ENCODE measurements at places on chromosomes 1 and 21.

GRCh38 chr1:205998457-205999241, 4.5 kb downstream of the RAB7B start:
- DNase-seq: no peak

GRCh38 chr1:109821221-109821669, 57.5 kb upstream of the EPS8L3 start:
- no peak for DNase-seq

DNA sequence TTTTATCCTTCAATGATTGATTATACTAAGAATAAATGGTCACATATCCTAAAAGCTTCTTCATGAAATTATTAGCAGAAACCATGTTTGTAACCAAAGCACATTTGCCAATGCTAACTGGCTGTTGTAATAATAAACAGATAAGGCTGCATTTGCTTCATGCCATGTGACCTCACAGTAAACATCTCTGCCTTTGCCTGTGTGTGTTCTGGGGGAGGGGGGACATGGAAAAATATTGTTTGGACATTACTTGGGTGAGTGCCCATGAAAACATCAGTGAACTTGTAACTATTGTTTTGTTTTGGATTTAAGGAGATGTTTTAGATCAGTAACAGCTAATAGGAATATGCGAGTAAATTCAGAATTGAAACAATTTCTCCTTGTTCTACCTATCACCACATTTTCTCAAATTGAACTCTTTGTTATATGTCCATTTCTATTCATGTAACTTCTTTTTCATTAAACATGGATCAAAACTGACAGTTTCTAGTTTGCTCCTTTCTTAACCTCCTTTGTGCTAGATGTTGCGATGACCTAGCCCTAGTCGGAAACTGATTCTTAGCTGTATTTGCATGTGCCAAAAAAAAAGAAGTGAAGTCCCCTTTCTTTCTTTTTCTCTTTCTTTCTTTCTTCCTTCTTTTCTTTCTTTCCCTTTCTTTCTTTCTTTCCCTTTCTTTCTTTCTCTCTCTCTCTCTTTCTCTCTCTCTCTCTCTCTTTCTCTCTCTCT, 45.1 kb downstream of the MAP3K7CL start:
- DNase-seq: no peak

DNA sequence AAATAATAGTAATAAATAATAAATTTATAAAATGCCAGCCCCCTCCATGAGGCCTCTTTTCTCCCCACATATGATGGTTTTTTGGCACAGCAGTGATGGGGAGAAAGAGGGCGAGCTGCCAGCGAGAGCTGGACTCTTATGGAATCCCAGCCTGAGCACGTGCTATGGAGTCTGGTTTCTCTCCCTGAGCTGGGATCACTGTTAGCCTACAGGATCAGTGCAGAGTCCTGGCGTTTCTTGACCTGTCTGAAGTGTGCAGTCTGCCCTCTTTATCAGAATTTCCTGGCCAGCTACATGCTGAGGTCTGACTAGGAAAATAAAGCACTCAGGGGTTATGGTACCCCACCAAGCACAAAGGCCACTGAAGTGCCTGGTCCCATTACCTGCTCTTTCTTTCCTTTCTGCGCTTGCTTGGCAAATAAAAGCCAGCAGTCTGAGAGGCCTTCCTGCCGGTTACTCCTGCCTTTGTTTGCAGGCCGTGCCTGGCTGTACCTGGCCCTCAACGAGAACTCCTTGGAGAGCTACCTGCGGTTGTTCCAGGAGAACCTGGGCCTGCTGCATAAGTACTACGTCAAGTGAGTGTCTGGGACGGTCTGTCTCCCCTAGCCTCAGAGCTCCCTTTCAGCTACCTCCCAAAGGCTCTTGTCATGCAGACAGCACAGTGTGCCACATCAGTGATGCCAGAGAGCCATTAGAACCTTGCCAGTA, 18.5 kb upstream of the SLC25A34 start:
- no peak for DNase-seq

GRCh38 chr1:185238447-185238846, 78.6 kb downstream of the IVNS1ABP start:
- DNase-seq: no peak

DNA sequence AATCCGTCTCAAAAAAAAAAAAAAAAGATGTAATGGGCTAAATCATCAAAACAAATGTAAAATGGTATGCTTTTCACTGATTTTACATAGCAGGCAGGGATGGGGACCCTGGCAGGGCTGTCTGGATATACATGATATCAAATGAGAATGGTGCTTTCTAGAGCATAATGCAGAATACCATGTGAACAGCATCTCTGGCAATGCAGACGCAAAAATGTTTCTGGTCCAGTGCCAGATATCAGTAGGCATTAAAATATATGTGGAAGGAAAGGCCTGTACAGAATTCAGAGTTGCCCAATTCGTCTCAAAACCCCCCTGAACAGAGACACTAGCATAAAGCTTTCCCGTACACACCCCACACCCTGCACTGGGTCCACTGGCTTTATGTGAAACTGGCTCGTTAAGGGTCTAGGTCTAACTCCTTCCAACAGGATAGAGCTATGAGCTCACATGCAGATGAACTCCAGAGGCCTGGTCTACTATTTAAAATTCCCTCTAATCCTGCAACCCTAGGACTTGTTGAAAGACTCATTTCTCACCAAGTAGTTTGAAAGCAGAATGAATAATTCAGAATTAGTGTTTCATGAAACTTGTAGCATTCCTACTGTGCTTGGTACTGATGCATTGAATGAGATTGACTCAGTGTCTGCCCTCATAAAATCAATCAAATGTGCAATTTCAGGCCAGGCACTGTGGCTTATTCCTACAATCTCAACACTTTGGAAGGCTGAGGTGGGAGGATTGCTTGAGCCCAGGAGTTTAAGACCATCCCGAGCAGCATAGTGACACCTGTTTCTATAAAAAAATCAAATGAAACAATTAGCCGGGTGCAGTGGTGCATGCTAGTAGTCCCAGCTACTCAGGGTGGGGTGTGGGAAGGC, 2.6 kb upstream of the MYSM1 start:
- DNase-seq: no peak

- DNase-seq: peak; percentile 32
Measured at GRCh38 chr1:225962440-225962975, 21.5 kb upstream of the LEFTY2 start.

DNA sequence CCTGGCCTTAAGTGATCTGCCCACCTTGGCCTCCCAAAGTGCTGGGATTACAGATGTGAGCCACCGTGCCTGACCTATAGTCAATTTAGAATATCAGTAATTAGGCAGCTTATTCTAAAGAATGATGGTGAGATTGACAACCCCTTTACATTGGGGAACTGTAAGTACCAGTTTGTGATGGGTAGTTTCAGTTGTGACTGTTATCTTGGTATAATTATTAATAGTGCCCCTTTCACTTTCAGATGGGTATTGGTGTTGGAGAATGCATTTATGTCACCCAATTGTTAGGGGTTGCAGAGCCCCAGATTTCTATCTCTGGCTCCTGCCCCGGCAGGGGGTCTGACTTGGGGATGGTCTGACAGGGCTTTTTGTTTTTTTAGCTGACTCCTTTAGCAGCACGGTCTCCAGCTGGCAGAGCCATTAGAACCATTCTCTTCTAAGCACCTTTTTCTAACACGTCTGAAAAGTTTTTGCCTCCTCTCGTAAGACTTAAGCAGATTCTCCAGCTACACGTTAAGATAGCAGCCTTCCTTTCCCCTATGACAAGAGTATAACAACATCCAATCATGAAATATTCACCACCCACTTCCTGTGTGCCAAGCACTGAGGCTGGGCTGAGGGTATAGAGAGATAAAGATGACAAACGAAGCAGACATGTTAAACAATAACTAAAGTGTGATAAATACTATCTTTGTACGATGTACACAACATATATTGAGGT, 157.8 kb downstream of the SDCCAG8 start:
- no peak for DNase-seq

- DNase-seq: no peak
Measured at GRCh38 chr21:33030633-33031032, 4.9 kb downstream of the OLIG2 start.

- DNase-seq: no peak
Measured at GRCh38 chr1:64956733-64957441, 9.5 kb downstream of the JAK1 start.

GRCh38 chr21:41338455-41338854, 21.9 kb downstream of the FAM3B start:
- DNase-seq: no peak
